H1 (cell line): ENCODE measurements at places on chromosomes 7 and 10. TPM values are rescaled to one million over a fixed set of nuclear protein-coding genes. Genes with fewer than 3 reads are reported as not detected.

Gene TLX1
- not detected in 2 replicates for total RNA-seq

Gene OR2A12
- not detected in 2 replicates for total RNA-seq

Gene HPS1
- 38.7 and 44.0 TPM in 2 replicates for total RNA-seq

Gene PRSS58
- total RNA-seq: not detected in 2 replicates

Gene MMP21
- not detected in 2 replicates for total RNA-seq

Gene KAZALD1
- 0.84 and 1.9 TPM in 2 replicates for total RNA-seq

GRCh38 chr10:59901470-59901869 is 4.9 kb downstream of the CCDC6 start:
- H3K36me3 ChIP-seq: no peaks in the 10 kb centered on the region
- peaks cover 18% of the 10 kb centered on the region for H3K4me1 ChIP-seq
- H3K27ac ChIP-seq: no peak overlapping the region
- no peak overlapping the region for H3K4me3 ChIP-seq
- DNase-seq: no peak

GRCh38 chr10:20007426-20007825 is 191.2 kb downstream of the PLXDC2 start:
- H3K27ac ChIP-seq: no peak overlapping the region
- H3K27me3 ChIP-seq: no peaks in the 10 kb centered on the region
- DNase-seq: no peak
- peaks cover 6% of the 10 kb centered on the region; the same call in 1 of the 2 replicates for H3K4me1 ChIP-seq
- H3K4me3 ChIP-seq: no peak overlapping the region

DNA sequence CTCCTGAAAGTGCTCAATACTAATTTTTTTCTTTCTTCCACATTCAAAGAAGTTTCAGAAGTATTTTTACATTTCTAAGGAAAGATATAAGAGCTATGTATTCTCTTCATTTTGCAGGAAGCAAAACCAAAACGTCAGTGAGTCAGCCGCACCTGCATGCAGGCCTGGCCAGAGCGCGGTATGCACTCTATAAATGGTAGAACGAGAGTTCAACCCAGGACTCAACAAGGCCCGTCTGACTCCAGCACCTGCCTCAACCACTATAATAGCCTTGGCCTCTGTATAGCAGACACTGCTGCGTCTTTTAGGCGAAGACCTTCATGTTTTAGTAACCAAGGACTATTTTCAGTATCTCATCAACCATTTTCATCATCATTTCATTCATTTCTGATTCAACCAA is 113.2 kb downstream of the KMT2E start:
- H3K4me3 ChIP-seq: no peak overlapping the region
- H3K27ac ChIP-seq: no peak overlapping the region
- no peaks in the 10 kb centered on the region for H3K36me3 ChIP-seq
- H3K27me3 ChIP-seq: no peaks in the 10 kb centered on the region
- no peak for DNase-seq

- no peaks in the 10 kb centered on the region for H3K27me3 ChIP-seq
- H3K36me3 ChIP-seq: no peaks in the 10 kb centered on the region
- DNase-seq: no peak
- no peak overlapping the region for H3K4me3 ChIP-seq
- H3K4me1 ChIP-seq: no peaks in the 10 kb centered on the region
Observed at GRCh38 chr7:30799976-30800661, 28.9 kb downstream of the MINDY4 start.

DNA sequence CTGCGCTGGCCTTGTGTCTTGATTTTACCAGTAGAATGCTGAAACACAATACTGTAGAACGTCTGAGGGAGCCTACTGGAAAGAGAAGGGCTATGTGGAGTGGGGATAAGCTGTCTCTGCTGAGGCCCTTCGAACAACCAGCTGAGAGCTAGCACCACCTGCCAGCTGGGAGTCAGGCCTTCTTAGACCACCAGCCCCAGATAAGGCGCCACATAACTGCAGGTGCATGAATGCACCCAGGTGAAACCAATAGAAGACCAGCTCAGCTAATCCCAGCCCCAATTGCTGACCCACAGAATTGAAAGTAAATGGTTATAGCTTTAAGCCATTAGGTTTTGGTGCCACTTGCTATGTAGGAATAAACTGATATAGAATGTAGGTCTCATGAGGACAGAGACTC is 438.4 kb downstream of the ADRA2A start:
- H3K4me3 ChIP-seq: no peak overlapping the region
- H3K27ac ChIP-seq: no peak overlapping the region
- H3K4me1 ChIP-seq: no peaks in the 10 kb centered on the region
- DNase-seq: no peak
- H3K36me3 ChIP-seq: no peaks in the 10 kb centered on the region
- no peaks in the 10 kb centered on the region for H3K27me3 ChIP-seq

DNA sequence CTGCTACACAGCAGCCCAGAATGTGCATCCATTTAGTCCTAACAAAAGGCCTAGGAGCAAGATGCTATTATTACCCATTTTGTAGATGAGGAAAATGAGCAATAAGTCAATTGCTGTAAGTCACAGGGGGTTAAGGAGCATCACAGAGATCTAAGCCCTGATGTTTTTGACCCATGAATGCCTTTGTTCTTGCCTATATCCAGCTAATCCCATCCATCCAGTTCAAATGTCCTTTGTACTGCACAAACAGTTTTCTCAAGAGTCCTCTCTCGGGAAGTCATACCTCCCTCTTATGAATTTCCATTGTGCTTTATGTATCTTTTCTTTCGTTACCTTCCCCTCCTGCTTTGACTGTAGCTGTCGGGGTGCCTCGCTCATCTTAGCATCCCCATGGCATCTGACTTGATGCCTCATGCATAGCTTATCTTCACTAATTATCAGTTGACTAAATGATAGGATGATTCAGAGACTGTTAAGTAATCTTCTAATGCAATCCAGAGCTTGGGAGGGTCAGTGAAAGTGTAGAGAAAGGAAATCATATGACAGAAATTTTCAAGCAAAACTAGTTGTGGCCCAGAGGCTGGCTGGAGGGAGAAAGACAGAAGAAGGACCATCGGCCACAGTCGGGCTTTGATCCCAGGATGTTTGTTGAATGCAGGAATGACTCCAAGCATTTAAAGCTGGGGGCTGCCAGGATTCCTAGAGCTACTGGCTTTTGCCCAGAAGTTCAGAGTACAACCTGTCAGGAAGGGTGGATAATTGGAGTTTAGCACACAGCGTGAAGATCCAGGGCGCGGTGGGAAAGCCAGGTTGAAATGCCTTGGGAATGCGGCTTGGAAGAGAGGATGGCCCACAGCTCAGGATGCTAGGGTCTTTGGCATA is 23.5 kb downstream of the BLVRA start:
- no peak overlapping the region for H3K27ac ChIP-seq
- no peak overlapping the region for H3K4me3 ChIP-seq
- no peaks in the 10 kb centered on the region for H3K4me1 ChIP-seq

DNA sequence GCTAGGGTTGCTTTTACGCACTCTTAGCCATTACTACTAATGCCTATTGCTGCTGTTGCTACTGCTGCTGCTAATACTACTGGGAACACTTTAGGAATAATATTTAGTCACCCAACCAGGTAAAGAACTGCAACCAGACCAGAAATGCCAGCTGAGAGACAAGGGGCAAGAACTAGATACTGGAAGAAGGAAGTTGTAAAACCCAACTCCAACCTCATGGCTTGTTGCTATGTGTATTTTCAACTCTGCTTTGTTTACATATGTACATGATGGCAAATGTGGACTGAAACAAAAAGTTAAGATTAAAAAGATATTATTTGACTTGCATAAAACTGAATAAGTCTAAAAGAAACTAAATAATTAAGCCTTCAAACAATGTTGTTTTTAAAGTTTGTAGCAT is 177.7 kb downstream of the GNAT3 start:
- no peak for DNase-seq
- no peaks in the 10 kb centered on the region for H3K27me3 ChIP-seq
- H3K36me3 ChIP-seq: no peaks in the 10 kb centered on the region

GRCh38 chr7:92963566-92963965 is 127.2 kb upstream of the CDK6 start:
- no peak for DNase-seq
- no peak overlapping the region for H3K27ac ChIP-seq
- no peaks in the 10 kb centered on the region for H3K27me3 ChIP-seq
- no peak overlapping the region for H3K4me3 ChIP-seq

- H3K27me3 ChIP-seq: no peaks in the 10 kb centered on the region
- H3K4me3 ChIP-seq: no peak overlapping the region
- H3K36me3 ChIP-seq: no peaks in the 10 kb centered on the region
- H3K27ac ChIP-seq: no peak overlapping the region
- peaks cover 10% of the 10 kb centered on the region for H3K4me1 ChIP-seq
- DNase-seq: no peak
Observed at GRCh38 chr7:138750473-138750872, 47.3 kb upstream of the TMEM213 start.

DNA sequence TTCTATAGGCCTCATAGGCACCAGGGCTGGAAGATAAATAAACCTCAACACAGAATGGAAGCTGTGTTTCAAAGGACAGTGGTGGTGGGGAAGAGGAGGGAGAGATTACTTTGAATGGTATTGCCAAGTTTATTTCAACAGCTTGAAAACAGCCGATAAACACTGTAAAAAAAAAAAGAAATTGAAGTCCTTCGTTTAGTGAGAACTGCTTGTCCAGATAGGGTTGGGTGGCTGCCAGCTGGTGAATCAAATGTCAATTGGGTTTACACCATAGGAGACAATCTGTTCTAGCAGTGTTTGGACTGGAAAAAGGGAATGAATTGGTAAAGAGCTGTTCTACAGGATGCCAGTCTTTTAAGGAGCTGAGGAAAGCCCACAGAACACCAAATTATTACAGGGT is 254.8 kb downstream of the PHF14 start:
- no peak overlapping the region for H3K27ac ChIP-seq
- H3K27me3 ChIP-seq: no peaks in the 10 kb centered on the region
- DNase-seq: no peak

DNA sequence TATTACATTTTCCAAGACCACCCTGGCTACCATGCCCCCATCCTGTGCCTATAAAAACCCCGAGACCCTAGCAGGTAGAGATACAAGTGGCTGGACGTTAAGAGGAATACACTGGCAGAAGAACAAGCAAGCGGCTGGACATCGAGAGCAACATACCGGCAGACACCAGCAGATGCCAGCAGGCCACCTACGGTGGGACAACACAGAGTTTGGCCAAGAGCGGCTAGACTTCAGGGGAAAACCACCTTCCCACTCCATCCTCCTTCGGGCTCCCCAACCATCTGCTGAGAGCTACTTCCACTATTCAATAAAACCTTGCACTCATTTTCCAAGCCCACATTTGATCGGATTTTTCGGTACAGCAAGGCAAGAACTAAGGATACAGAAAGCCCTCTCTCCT is 70.3 kb downstream of the ORC5 start:
- H3K27me3 ChIP-seq: no peaks in the 10 kb centered on the region
- H3K4me3 ChIP-seq: no peak overlapping the region
- DNase-seq: no peak
- H3K36me3 ChIP-seq: no peaks in the 10 kb centered on the region
- no peak overlapping the region for H3K27ac ChIP-seq

GRCh38 chr10:123781956-123782500 is 109.6 kb downstream of the CPXM2 start:
- DNase-seq: no peak
- H3K4me1 ChIP-seq: peaks cover 8% of the 10 kb centered on the region
- H3K36me3 ChIP-seq: no peaks in the 10 kb centered on the region
- no peaks in the 10 kb centered on the region for H3K27me3 ChIP-seq

DNA sequence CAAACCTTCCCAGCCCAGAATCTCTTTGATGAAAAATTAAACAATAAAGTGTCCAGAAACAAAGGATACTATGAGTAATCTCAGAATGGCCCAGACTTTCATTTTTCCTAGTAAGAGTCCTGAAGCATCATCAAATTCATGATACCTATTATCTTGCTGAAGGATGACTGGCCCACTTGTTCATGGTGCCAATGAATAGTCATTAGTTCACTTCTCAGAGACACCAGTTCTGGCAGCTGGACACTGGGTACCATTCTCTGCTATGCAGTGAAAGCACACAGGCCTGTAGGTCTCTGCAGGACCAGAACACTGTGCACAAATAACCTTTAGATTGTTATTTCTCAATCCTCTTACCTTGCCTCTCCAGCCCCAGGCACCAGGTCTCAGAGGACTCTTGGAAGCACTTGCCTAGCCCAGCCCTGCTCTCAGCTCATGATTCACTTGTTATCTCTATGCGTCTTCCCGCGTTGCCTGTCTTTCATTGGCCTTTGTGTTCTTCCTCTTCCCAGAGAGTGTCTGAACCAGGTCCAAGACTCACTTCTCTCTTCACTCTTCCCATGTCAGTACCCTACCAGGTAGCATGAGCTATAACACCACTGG is 98.1 kb upstream of the AGBL3 start:
- peaks cover 6% of the 10 kb centered on the region; the same call in 1 of the 2 replicates for H3K4me1 ChIP-seq
- DNase-seq: no peak
- no peaks in the 10 kb centered on the region for H3K27me3 ChIP-seq
- H3K4me3 ChIP-seq: no peak overlapping the region
- H3K27ac ChIP-seq: no peak overlapping the region

GRCh38 chr10:89119651-89120050 is 87.5 kb downstream of the CH25H start:
- H3K27ac ChIP-seq: no peak overlapping the region
- no peaks in the 10 kb centered on the region for H3K36me3 ChIP-seq
- no peaks in the 10 kb centered on the region for H3K27me3 ChIP-seq
- H3K4me3 ChIP-seq: no peak overlapping the region
- DNase-seq: no peak

- no peak overlapping the region for H3K27ac ChIP-seq
- no peaks in the 10 kb centered on the region for H3K36me3 ChIP-seq
- H3K27me3 ChIP-seq: peaks cover 11% of the 10 kb centered on the region
- no peaks in the 10 kb centered on the region for H3K4me1 ChIP-seq
- DNase-seq: peak; percentile 67
Observed at GRCh38 chr7:44104860-44105771, 971 bp downstream of the AEBP1 start.

DNA sequence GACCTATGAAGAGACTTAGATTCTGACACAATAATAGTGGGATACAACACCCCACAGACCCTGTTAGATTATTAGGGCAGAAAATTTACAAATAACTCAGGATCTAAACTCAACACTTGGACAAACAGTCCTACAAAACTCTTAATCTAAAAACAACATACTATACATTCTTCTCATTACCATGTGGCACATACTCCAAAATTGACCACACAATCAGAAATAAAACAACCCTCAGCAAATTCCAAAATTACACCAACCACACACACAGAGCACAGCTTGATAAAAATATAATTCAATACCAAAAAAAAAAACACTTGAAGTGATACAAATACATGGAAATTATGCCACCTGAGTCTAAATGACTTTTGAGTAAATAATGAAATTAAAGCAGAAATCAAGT is 7.8 kb downstream of the ZNF680 start:
- no peak overlapping the region for H3K4me3 ChIP-seq
- no peaks in the 10 kb centered on the region for H3K4me1 ChIP-seq
- no peaks in the 10 kb centered on the region for H3K36me3 ChIP-seq
- DNase-seq: no peak
- no peaks in the 10 kb centered on the region for H3K27me3 ChIP-seq
